RCC 7860 (cell line): ENCODE measurements at places on chromosomes 3 and 15.

DNA sequence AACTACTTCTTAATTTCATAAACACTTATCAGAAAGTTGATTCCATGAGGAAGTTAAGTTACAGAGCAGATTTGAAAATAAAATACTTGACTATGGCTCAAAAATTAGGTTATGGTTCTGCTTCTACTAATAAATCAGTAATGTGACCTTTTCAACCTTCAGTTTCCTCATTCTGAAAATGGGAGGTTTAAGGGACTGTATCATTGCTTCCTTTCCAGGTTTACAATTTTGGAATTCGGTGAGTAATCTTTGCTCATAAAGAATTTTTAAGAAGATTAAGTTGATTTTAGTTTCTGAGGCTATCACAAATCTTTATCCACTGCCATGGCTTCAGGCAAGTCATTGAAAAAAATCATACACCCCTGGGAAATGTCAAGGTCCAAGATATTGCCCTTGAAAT is 1061.2 kb downstream of the DIPK2A start:
- DNase-seq: no peak

GRCh38 chr15:47750030-47750739 is 32.9 kb downstream of the SEMA6D start:
- peak; percentile 83 for DNase-seq

DNA sequence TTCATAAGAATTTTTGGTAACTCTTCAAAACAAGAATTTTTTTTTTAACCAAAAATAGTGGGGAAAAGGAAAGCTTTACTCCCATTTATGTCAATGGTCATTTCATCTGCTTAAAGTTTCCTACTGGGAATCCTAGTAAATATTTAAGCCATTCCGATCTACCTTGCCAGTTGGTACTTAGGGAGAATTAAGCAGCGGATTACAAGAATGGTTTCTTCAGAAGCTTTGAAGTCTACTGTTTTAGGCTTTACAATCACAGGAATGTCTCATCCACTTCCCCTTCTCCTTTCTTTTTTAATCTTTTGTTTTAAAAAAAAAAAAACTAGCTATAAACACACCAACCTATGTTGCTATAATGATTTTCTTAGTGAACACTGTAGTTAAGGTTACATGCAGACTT is 341.4 kb upstream of the ATP11B start:
- DNase-seq: no peak

GRCh38 chr15:28001641-28002040 is 97.5 kb downstream of the OCA2 start:
- DNase-seq: no peak
